Kasumi-1 (cell line): ENCODE measurements at places on chromosomes 11 and 22.

- DNase-seq = no peak
These were observed 708.1 kb downstream of the NTM start for GRCh38 chr11:132078264-132079076.

- no peak for DNase-seq
These were observed 102.8 kb downstream of the MPPED1 start for GRCh38 chr22:43514476-43515157.

DNA sequence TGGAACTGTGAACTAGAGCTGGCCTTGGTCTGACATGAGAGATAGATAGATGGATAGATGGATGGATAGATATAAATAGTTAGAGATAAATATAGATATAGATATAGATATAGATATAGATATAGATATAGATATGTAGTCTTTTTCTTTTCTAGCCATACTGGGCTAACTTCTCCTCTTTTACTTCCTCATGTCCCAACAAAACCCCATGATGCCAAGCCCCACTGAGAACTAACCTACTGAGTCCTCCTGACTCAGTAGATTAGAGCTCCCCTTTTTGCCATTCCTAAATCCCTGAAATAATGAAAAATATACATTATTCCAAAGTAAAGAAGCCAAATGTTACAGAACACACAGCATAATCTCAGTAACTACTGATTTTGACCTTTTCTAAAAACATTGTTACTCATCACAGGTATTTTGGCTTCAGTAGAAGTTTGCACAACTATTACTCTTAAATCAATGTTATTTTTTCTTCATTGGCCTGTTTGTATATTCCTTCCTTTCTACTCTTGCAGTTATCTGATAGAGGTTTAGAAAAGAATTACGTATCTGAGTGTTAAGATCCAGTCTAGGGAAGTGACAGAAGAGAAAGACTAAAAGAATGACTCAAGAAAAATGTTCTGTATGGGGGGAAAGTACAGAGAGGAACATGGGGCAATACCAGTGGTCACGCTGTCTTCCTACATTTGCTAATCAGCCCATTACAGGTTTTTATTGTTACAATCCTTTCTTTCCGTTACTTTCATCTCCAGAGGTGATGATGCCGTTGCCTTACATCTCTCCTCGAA, 6.0 kb upstream of the OR10D3 start:
- no peak for DNase-seq

DNA sequence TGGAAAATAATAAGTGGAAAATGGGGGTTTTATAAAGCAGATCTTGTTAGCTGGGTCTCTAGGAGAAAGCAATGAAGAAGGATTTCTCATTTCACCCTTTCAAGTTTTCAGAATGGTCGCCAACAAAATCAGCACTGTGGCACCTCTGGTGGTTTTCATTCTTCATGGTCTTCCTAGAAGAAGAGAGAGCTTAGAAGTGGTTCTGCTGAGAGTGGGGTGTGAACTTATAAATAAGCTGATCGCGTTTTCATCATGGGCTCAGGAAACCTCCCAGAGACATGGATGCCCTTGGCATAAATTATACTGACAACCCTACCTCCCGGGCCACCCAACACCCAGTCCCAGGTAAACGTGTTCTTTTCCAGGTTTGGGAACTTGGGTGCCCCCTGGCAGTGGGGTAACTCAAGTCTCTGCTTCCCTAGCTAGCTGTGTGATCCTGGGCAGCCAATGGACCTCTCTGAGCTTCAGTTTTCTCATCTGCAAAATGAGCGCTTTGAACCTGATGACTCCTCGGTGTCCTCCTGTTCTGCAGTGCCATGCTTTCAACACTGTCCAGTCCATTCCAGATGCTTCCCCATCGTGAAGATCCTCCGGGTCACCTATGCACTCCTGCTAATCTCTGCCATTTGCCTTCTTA, 72.6 kb upstream of the GRAMD1B start:
- DNase-seq = no peak
